CD4-positive, alpha-beta T cell treated with Interleukin-1 beta for 1 hour (primary cell): ENCODE measurements at places on chromosomes 3 and 15.

DNA sequence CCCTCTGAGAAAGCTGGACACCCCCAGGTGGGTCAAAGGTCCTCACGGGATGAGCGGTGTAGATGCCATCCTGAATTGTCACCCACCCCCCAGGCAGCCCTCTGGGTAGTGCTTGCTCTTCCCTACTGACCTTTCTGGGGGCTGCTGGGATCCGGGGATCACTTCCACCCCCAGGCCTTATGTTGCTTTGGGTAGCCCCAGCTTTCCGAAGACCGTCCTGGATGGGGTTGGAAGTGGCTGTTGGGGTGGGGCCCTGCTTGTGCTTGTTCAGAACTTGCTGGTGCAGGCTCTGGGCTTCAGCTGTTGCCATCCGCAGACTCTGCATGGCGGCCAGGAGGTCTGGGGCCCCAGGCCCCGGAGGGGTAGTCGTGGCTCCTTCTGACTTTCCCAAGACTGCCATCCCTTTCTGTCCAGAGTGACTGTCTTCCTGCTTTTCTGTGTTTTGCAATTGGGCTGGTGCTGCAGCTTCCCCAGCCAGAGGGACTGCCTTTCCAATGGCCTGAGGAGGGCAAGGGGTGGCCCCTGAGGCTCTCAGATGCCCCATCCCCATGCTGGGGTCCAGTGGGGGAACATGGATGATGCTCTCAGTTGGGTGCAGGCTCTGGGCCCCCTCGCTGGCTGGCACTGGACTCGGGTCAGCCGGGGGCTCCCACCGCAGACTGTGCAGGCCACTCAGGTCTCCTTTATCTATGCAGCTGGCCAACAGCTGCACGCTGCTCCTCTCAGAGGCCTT is 6.3 kb downstream of the XIRP1 start:
- no peak for DNase-seq

GRCh38 chr15:75131269-75131643 is 70.4 kb upstream of the C15orf39 start:
- no peak for DNase-seq

DNA sequence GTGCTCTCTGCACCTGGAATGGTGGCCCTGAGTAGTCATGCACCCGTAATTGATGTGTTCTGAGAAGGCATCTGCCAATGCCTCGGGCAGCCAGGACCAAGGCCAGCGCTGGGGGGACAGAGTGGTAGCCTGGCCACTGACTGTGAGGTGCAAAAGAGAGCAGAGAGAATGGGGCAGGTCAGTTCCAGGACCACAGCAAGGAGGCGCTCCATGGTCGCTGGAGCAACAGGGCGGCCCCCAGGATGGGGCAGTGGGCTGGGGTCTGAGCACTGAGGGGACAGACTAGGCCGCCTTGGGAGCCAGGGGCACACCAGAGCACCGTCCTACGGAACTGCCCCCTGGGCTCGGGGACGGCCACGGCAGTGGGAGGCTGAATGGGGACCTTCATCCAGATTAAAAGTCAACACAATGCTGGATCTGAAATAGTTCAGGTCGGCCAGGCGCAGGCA is 48.3 kb upstream of the IQSEC1 start:
- no peak for DNase-seq

- no peak for DNase-seq
These were observed 75.6 kb downstream of the UBP1 start for GRCh38 chr3:33364531-33365128.

DNA sequence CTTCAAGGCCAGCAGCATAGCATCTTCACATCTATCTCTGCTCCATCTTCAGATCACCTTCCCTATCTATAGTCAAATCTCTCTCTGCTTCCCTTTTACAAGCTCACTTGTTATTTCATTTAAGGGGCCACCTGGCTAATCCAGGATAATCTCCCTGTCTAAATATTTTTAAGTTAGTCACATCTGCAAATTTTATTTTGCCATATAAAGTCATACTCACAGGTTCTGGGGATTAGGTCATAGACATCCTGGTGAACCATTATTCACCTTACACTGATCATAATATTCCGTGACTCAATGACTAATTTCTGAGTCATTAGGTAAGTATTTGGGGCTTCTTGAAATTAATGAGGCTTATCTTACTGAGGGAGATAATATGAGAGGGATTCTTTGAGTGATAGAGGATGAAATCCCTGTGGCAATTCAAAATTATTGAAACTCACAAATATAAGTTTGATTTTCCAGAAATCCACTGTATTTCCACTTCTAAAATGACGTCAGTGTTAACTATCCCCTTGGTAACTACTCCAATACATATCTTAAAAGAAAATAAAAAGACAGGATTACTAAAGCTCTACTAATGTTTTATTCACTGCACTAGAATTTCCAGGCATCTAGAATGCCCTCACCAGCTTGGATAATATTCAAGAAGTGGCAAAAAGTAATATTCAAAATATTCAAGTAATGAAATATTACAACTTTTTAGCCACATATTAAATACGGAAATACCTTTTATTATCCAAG is 93.7 kb upstream of the RBMS3 start:
- DNase-seq: no peak

DNA sequence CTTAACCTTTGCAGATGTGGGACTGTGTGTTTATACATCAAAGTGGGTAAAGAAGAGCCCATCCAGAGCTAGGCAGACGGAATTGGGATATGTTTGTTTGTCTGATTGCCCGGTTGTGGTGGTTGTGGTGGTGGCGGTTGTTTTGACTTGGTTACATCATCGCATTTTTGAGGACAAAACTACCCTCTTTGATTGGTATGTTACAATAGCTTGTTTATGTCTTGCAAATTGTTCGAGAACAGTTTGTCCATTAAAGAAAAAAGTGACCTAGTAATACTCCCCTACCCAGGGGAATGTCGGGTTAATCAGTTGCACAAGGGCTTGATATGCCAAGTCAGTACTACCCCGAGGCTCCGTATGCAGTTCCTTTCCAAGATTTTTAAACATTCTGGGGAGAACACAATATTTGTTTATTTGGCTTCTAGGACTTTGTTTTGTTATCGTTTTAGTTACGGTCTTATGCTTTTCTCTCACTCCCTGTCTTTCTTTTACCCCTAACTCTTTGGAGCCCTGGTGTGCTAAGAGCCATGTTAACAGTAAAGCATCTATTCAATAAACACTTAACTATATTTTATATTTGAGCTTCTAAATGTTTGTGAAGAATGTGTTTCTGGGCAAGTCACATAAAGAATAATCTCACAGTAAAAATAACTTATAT is 315.4 kb downstream of the LPP start:
- DNase-seq: no peak

- DNase-seq: no peak
These were observed 30.3 kb upstream of the HHATL start for GRCh38 chr3:42732829-42733459.

DNA sequence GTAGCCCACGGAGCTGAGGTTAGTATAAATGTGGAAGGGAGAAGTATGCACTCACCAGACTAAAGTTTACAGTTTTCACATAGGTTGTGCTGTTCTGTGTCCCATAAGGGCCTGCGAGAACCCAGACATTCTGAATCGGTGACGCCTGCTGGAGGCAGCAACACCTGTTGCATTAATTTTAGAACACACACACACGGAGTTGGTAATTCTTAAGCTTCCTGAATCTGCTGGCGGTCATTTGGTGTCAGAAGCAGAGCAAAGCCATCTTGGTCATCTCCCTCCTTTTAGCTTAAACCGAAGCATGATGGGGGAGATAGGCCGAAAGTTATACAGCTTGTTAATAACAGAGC is 41.1 kb upstream of the AP3B2 start:
- peak; percentile 15 for DNase-seq

DNA sequence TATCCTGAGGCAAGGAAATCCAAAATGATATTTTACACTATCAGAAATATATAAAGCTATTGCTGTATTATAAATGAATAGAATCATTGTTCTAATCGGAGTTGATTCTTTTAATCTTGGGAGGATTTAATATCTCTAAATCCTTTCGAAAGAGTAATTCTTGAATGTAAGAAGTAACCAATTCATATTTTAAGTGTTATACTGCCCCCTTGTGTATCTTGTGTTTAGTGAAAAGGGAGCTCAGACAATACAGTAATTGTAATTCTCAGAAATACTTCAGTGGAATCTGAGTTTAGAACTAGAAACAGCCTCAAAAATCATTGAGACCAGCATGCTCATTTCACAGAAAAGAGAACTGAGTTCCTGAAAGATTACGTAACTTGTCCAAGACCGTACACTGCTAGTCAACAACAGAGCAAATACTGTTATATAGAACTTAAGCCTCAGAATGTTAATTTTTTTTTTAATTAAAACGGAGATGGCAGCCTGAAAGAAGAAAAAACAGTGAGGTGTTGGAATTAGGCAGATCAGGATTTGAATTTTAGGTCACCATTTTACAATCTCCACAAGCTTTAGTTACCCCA is 42.9 kb downstream of the PLCH1 start:
- peak; percentile 44 for DNase-seq

- no peak for DNase-seq
These were observed 11.1 kb downstream of the SLC27A2 start for GRCh38 chr15:50192926-50193620.

DNA sequence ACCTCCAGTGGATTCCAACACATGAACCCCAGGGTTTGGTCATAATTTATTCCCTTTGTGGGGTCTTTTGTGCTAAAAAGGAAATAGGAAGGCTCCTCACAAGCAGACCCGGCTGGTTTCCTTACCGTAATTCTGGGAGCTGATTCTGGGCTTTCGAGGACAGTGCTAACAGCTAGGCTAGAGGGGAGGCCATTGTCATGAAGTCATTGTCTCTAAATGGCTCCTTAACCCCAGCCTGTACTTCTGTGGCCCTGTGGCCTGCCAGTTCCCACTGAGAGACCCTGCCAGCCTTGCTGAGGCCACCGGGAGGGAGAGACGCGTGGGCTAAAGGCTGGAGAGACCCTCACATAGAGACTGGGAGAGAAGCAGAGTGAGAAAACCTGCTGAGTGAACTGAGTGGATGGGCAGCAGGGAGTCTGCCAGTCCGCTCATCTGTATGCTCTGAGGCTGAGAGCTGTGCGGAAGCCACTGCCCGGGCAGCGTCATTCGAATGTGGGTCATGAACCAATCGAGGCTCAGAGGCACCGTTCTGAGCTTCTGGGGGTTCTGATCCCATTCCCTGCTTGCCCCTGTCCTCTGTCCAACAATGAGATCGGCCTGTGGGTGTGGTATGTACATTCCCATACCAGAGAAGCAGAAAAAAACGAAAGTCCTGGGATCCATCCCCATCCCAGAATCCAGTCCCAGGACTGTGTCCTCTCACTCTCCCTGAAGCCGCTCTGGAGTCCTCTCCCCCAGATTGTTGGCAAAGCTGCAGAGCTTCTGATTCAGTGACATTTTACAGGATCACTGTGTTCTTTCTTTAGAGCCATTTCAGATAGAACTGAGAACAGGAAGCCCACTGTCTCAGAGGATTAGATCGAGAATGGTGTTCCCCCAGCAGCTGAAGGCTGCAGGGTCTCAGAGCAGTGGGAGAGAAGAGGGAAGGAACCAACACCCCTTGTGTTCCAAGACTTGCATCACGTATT is 21.3 kb upstream of the DGKG start:
- no peak for DNase-seq

DNA sequence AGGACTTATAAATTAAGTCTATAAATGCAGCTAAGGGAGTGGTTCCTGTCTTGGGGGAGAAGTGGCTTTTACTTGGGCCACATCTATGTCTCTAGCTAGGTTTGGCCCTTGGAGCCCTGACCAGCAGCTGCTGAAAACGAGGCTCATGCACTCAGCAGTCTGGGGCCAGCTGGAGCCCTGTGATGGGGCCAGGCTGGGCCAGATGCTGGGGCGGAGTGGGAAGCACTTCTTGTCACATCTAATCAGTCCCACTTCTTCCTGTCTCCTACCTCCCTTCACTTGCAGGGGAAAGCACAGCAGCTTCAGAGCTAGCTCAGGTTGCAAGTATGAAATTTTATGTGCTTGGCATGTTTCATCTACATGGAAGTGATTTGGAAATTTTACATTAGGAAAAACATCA is 209.9 kb upstream of the ROPN1 start:
- no peak for DNase-seq

- DNase-seq: no peak
These were observed 49.2 kb downstream of the SPATA12 start for GRCh38 chr3:57109437-57110199.

GRCh38 chr15:91426412-91426811 is 326.4 kb downstream of the SV2B start:
- DNase-seq: no peak

DNA sequence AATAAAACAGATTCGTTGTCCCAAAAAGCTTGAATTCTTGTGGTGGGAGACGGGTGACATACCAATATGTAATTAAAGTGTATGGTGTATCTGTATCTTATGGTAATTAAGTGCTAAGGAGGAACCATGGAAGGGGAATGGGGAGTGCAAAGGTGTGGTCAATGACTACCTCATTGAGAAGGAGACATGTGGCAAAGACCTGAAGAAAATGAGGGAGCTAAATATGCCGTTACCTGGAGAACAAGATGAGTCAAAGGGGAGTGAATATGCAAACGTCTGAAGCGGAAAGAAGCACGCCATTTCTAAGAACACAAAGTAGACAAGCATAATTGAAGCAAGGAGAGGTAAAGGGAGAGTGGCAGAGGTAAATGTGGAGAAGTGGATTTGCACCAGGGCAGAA is 115.7 kb downstream of the SI start:
- no peak for DNase-seq
